ENCODE measurements at places on chromosomes 7 and 10. TPM values are rescaled to one million over a fixed set of nuclear protein-coding genes. Genes with fewer than 3 reads are reported as not detected.

DNA sequence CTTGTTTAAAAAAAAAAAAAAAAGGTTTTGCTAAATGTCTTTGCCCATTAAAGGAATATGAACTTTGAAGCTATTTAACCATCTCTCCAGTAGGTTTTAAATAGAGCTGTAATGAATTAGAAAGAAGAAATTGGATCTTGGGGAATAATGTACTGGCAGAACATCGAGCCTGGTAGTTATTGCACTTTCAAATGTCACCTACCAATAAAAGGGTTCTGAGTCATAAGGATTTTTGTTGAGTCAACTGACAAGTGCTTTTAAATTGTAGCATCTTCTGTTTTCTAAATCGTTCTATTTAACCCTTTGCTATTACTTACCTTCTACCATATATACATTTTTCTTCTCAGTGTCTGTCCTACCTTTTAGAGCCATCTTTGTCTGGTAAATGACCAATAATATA lies 10.7 kb downstream of the CUTC start:
- DNase-seq: no peak

DNA sequence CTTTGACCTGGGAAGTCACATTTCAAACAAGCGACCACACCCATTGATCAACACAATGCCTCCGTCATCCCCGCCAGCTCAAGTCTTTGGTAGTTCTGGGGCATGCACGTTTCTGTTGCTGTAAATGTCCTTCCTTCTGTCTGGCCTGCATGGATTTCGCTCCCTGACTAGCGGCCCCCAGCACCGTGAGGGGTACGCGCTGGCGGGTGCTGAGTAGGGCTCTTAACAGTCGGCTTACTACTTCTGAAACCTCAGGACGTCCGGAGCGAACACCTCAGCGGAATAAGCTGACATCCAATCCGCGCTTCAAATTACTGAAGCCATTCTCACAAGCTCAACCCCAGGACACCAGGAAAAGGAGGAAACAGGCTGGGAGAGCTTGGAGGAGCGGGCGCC lies 505 bp downstream of the NUDCD3 start:
- no peak for DNase-seq

MET gene
- total RNA-seq: 23.1 TPM

AKR1C4 gene
- total RNA-seq: not detected

DNA sequence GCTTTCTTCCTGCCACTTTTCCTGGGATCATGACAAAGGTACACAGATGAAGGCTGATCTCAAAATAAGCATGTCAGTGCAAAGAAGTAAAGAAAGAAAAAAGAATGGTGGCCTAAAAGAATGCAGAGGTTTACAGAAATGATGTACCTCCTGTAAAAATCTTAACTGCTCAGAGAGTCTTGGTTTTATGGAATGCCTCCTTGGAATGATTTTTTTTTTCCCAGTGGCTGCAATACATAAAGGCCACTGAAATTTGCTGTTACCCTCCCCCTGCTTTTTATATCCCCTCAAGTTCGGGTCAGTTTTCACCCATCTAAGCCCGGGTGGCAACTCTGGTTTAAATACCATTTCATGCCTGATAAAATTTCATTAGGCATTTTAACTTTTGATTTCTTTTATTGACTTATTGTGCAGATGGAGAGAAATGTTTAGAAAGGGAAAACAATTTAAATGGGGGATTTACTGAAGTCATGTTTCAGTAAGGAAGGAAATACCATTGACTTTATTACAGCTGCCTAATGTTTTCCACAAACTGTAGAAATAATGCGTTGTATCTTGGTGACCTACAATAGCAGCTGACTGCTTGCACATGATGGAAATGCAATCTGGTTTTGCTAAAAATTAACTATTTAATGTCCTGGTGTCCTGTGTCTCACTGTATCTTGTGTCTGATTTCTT lies 102.5 kb downstream of the SAMD9 start:
- DNase-seq: peak; percentile 85

DNA sequence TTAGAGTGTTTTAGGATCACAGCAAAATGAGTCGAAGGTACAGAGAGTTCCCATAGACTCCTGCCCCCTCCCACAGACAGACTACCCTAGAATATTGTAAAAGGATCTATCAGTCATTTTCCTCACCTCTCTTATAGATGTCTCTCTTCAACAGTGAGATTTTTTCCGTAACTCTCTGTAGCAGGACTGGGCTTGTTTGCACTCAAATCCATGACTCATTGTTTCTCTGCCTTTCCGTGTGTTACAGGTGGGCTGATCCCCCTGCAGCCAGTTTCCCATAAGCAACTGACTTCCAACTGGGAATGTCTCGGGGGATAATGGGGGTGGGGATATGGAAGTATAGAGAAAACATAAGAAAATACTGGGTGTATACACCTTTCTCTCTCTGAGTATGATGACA lies 921.0 kb downstream of the GATA3 start:
- peak; percentile 10 for DNase-seq

DNA sequence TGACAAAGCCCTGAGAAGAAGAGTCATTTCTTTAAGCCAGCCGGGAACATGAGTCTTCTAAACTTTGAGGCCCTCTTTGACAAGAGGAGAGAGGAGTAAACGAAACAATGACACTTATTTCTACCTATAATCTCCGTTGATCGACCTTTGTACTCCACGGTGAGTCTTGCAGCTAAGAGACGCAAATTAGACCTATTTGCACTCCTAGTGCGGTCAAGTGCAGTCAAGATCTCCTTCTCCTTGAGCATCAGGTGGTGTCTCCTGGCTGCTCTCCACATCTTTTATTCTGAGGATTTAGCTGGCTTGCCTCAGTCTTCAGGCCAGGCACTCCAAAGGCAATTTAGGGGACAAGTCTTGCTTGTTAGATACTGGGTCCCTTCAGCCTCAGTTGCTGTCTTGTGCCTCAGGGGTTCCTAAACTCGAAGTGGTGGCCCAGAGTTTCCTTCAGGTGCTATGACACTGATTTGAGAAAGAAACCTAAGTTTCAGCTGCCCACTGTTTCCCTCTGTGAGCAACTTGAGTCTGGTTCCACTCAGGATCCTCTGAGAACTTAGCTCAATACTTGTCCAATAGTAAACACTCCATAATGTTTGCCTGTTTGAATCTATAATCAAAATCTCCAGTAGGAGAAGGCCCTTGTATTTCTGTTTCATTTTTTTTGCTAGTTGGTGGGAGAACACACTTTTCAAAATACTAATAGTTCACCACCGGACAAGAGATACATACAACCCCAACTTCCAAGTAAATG lies 312.9 kb downstream of the RNLS start:
- no peak for DNase-seq

PNLIPRP1 gene
- 2.9 TPM for total RNA-seq

DNA sequence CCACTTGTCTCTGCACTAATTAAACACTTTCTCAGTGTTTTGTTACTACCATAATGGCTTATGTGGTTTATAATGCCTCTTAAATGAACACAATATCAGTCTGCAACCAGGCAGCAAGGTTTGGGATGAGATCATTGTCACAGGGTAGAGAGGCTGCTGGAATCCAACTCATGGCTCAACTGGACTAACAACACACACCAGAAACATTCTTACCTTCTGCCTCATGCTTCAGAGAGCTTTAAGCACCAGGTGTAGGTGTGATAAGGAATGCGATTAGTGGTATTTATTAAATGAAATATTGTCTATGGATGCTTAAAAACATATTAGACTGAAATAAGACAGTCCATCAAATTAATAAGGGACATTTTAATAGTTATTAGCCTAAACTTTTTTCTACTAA lies 25.4 kb downstream of the PTF1A start:
- DNase-seq: no peak

DNA sequence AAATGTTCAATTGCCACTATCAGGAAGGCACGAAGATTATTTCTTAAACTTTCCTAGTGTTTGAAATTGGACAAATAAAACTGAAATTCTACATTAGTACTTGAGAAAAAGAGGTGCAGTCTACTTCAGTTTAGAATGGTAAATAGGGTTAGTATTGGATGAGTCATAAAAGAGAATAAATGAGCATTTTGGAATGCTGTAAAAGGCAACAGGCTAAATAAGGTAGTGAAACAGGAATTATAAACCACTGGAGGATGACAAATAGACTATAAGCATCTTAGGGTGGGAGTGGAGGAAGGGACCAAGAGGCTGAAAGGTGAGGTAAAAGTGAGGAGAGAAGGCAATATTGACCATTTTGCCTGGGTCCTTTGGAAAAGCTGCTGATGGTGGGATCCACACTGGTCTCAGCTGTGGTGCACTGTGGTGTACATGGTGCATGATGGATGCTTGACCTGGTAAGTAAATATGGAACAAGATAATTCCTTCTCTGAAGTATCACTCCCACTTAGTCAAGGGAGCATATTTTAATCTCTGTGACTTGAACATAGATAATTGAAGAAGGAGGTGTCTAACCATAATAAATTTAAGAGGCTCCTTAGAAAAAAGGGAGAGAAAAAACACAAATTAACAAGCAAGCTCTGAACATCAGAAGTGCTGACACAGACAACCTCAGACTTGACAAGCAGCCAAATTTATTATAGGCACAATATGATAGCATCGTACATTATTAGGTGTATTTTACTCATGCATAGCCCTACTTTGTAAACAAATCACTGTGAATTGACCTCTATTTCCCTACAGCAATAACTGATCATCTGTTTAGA lies 76.4 kb upstream of the SCIN start:
- no peak for DNase-seq

DNA sequence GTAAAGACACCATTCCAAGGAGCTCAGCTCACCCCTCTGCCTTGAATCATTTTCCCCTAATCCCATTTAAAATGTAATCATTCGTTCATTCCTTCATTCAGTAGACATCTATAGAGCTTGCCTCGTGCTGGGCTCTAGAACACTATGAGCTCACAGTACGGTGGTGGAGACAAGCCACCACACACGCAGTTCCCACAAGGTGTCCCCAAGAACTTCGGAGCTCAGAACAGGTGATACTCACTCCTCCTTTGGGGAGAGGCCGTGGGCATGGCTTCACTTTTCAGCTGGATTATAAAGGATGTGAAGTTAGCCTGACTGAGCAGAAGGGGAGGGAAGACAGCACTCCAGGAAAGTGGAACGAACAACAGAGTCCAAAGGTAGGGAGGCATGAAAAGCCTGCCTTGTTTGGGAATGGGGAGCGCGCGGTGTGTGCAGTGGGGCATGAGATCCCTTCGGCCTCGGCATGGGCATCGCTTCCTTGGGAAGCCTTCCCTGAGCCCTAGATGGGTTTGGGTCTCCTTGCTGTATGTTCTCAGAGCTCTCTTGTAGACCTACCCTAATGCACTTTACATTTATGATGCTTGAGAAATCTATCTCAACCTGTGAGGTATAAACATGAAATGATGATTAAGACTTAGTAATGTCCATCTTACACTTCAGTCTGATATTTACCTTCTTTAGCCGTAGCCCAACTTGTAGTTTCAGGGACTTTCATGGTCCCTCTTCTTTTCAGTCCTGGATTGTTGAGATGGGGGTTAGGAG lies 809 bp upstream of the OGA start:
- no peak for DNase-seq

DNA sequence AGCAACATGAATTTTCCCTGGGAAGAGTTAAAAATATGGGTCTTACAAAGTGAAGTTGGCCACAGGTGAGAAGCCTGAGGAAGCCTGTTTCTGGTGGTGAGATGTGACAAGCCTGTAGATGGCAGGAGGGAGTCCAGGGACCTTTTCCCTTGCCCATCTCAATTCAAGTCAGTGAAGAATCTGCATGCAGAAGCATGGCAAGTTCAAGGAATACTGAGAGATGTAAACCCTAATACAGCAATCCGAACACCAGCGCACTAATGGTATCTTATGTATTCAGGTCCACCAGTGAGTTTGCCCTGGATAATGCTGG lies 73.6 kb downstream of the RHOBTB1 start:
- no peak for DNase-seq

DNA sequence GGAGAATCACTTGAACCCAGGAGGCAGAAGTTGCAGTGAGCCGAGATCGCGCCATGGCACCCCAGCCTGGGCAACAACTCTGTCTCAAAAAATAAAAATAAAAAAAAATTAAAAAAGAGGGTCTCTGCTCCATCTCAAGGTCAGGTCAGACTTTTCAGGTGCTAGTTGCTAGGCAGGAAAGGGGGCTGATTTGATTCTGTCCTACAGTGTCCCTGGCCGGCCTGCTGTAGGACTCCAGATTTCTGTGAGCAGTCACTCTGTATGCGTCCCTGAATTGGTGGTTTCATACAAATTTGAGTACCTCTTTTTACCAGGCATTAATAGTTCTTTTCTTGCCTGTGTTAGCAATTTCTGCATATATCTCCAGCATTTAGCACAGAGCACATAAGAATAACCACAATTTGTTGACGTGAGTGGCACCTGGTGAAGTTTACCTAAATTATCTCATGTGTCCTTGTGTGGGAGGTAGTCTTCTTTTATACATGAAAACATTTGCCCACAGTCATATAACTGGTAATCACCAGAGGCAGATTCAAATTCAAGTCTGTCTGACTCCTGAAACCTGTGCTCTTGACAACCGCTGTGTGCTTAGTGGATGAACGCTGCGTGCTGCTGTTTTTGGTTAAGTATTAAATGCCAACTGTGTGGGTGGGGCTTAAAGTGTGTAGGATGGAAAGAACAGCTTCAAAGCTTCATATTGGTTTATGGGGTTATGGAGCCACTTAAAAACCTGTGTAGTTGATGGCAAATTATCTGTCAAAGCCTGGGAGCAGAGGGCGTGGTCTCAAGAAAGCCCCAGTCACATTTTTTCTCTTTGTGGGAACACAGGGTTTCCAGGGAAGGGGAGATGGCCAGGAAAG lies 3.2 kb upstream of the ZNF775 start:
- no peak for DNase-seq

GRCh38 chr10:44071479-44071878 lies 313.4 kb downstream of the CXCL12 start:
- DNase-seq: no peak

- no peak for DNase-seq
Observed at GRCh38 chr10:34916314-34916713, 101.2 kb upstream of the PARD3 start.

DNA sequence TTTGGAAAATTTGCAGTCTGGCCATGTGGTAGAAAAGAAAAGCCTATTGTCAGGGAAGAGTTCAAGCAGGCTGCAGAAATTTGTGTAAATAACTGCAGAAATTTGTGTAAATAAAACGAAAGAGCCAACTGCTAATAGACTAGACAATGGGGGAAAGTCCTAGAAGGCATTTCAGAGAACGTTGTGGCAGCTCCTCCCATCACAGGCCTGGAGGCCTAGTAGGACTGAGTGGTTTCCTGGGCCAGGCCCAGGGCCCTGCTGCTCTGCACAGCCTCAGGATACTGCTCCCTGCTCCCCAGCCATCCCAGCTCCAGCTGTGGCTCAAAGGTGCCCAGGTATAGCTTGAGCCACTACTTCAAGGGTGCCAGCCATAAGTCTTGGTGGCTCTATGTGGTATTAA lies 50.9 kb downstream of the RSBN1L start:
- DNase-seq: no peak

GPNMB gene
- total RNA-seq: 77.5 TPM

DNA sequence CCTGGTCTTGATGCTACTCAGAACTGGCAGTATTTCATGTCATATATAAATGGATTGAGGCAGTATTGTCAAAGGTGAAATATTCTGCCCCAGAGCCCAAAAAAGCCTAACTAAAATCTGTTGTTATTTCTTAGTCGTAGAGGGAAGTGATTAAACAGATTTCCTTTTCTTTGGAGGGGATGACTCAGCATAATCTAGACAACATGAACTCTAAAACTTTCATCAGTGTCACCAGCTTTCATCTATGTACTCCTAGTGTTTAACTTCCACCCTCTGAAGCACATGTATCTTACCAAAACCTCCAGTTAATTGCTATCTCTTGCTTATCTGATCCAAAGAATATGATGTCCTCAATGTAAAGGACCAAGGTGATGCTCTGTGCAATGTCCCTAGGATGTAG lies 97.1 kb upstream of the ARID5B start:
- DNase-seq: no peak
